ENCODE measurements at places on chromosomes 5 and 9. TPM values are rescaled to one million over a fixed set of nuclear protein-coding genes. Genes with fewer than 3 reads are reported as not detected.

The EFNA5 gene
- total RNA-seq, result 22.7 TPM

The IFNA13 gene
- total RNA-seq, result not detected

The GPR21 gene
- 4.3 TPM for total RNA-seq

DNA sequence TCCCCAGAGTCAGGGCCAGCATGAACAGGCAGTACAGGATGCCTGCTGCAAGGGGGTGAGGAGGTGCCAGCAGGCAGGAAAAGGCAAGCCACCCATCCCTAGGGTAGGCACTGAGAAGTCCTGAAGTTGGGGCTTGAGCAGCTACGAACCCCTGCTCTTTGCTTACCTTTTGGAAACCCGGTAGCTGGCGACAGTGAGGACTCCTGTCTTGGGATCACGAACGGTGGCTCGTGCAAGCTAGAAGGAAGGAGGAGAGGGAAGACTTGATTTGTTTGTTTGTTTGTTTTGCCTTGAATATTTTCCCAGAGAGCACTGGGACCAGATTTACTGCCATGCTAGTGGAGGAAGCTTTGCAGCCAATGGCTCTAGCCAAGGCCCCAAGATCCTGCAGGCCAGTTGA lies 23.7 kb downstream of the P4HA2 start:
- H3K4me3 ChIP-seq, result no peak overlapping the region
- no peaks in the 10 kb centered on the region for H3K27me3 ChIP-seq
- H3K27ac ChIP-seq, result no peak overlapping the region
- no peaks in the 10 kb centered on the region for H3K4me1 ChIP-seq
- DNase-seq, result no peak
- no peaks in the 10 kb centered on the region for H3K36me3 ChIP-seq

- no peaks in the 10 kb centered on the region for H3K4me1 ChIP-seq
- H3K36me3 ChIP-seq, result no peaks in the 10 kb centered on the region
- DNase-seq, result no peak
- H3K27ac ChIP-seq, result no peak overlapping the region
- no peak overlapping the region for H3K4me3 ChIP-seq
Measured at GRCh38 chr9:36996706-36997086, 37.4 kb downstream of the PAX5 start.

DNA sequence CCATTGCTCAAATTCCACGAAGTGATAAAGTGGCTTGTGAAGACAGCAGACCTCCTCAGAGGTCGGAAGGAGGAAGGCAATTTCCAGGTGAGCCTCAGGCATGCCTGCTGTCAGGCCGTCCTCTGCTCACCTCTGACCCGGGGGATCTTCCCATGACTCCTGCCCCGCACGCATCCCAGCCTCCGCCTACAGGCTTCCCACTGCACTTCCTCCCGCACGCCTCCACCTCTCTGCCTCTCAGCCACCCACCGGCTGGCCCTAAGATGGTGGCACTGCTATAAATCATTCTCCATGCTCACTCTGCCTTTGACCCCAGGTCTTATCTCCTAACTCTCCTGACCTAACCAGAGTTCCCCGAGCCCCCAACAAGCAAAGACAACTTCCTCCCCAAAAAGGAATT lies 49.4 kb upstream of the DNAH5 start:
- H3K36me3 ChIP-seq, result no peaks in the 10 kb centered on the region
- H3K4me1 ChIP-seq, result no peaks in the 10 kb centered on the region
- DNase-seq, result no peak
- no peaks in the 10 kb centered on the region for H3K27me3 ChIP-seq

All from uterus (tissue), 4 donors.